Heart left ventricle (tissue), 16 donors: ENCODE measurements at places on chromosomes 5 and 9. TPM values are rescaled to one million over a fixed set of nuclear protein-coding genes. Genes with fewer than 3 reads are reported as not detected.

NSA2 gene
- total RNA-seq = 39.2 TPM

GRAMD2B gene
- total RNA-seq = 35.3 TPM

ACSL6 gene
- total RNA-seq = 0.61 TPM

CIZ1 gene
- total RNA-seq = 79.3 TPM

GRCh38 chr9:87827341-87827740, 55.3 kb upstream of the SPATA31E1 start:
- DNase-seq = no peak

DNA sequence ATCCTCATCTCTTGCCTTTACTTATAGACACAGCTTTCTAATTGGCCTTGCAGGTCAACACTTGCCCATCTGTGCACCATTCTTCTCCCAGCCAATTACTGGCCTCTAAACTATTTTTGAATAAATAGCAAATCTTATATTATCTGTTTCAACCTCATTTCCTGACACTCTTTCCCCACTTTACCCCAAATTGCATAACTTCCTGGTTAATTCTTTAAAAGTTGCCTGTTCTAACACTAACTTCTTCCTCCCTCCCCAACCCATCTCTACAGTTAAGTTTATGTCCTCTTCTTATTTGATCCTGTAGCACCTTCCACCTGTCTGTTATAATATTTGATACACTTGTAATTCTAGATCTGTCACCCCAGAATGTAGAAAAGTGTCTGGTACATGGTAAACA, 372.1 kb downstream of the PDE4D start:
- no peak for DNase-seq

- no peak for DNase-seq
These were observed 26.4 kb downstream of the THBS4 start for GRCh38 chr5:80061547-80061946.

GRCh38 chr9:93493949-93494348, 40.6 kb upstream of the FAM120AOS start:
- no peak for DNase-seq

GRCh38 chr5:105903069-105903468, 1767.7 kb downstream of the EFNA5 start:
- DNase-seq = no peak

- no peak for DNase-seq
These were observed 85.7 kb upstream of the GRIA1 start for GRCh38 chr5:153404747-153405146.
